ENCODE measurements at places on chromosomes 13 and 19. TPM values are rescaled to one million over a fixed set of nuclear protein-coding genes. Genes with fewer than 3 reads are reported as not detected.

The CGB3 gene
- total RNA-seq: not detected

GRCh38 chr13:81051873-81052272, 710.9 kb upstream of the SPRY2 start:
- no peaks in the 10 kb centered on the region for H3K36me3 ChIP-seq
- H3K27me3 ChIP-seq: no peaks in the 10 kb centered on the region
- no peak for DNase-seq
- no peaks in the 10 kb centered on the region for H3K4me1 ChIP-seq
- no peak overlapping the region for H3K27ac ChIP-seq

DNA sequence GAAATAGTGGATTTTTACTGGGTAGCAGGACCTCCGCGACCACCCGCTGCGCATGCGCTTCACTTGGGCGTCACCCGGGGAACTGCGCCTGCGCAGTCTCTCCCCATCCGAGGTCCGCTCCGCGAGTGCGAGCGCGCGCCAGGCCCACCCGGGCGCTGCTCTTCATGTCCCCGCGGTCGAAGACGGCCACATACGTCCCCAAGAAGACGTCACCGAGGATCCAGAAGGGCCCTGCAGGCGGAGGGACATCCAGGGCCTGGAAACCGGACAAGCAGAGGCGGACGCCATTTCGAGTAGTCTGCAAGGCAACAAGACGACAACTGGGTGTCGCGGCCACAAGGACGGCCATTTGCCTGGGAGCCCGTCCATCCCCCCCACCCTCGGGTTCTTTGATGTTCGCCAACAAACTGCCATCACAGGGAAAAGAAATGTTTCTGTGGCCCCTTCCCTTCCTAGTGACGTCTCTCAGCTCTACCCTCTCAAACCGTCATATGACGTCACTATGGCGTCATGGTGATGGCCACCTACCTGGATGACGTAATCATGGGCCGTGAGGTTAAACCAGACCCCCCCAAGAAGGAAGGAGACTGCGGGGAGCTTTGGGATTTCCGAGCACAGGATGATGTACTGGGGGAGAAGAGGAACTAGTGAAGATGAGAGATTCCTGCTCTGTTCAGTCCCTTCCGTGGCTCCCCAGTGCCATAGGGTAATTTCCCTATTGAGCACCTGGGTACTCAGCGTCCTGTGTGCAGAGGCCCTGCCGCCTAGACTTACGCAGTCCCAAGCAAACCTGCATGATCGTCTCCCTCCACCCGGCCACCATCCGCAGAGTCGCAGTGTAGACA, 6.7 kb downstream of the NAPSA start:
- DNase-seq: peak; percentile 97
- peaks cover 46% of the 10 kb centered on the region for H3K4me1 ChIP-seq
- H3K36me3 ChIP-seq: no peaks in the 10 kb centered on the region
- no peaks in the 10 kb centered on the region for H3K27me3 ChIP-seq
- peak overlapping the region; percentile 43 for H3K4me3 ChIP-seq

DNA sequence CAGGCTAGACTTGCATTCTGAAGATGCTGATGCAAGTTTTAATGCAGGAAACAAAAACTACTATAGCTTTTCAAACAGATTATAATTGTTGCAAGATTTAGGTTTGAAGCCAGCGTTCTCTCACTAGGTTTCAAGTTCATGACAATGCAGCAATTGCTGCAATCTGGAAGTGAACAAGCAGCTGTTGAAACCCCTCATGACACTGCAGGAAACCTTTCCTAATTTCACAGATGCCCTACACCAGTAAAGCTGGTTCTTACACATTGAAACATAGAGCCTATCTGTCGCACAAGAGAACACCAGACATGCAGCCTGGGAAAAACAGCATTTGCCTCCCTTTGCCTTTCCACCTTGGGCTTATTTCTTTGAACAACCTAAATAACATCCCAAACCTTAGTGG, 1737.2 kb upstream of the MIR17HG start:
- no peak overlapping the region for H3K27ac ChIP-seq
- no peaks in the 10 kb centered on the region for H3K27me3 ChIP-seq
- no peaks in the 10 kb centered on the region for H3K4me1 ChIP-seq

DNA sequence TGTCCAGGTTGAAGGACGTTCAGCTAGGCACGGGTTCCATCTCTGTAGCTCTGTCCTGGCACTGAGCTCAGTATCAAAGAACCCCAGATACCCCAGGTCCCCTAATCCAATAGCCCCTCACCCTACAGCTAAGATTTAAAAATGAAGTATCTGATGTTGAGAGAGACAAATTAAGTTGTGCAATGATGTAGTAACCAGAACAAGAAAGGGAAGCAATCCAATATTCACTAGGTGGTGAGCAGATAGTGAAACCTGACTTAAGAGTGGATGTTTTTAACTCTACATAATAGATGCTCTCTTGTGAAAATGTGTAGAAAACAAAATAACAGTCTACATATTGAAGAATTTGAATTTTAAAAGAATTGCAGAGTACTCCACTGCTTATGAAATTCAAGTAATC, 1.8 kb downstream of the ACOD1 start:
- no peak for DNase-seq
- no peaks in the 10 kb centered on the region for H3K36me3 ChIP-seq
- no peak overlapping the region for H3K27ac ChIP-seq
- H3K27me3 ChIP-seq: peaks cover 4% of the 10 kb centered on the region
- H3K4me3 ChIP-seq: no peak overlapping the region
- H3K4me1 ChIP-seq: no peaks in the 10 kb centered on the region

DNA sequence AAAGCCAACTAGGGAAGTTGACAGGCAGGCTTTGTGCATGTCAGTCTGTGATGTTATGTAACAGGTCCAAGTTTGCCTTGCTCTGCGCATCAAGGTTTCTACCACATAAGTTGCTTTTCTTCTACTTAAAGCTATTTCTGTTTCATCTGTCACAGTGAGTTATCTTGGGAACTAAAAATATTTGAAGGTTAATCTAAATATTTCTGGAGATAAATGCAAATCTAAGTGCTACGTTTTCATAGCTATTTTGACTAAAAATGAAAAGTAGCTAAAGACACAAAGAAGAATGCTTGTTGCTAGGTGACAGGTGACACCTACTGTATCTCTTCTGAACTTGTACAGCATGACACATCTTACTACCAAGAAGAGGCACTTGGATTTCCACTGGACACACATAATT, 135.6 kb downstream of the KLF12 start:
- no peaks in the 10 kb centered on the region for H3K36me3 ChIP-seq
- no peak overlapping the region for H3K4me3 ChIP-seq
- no peak overlapping the region for H3K27ac ChIP-seq
- H3K4me1 ChIP-seq: no peaks in the 10 kb centered on the region
- no peak for DNase-seq

DNA sequence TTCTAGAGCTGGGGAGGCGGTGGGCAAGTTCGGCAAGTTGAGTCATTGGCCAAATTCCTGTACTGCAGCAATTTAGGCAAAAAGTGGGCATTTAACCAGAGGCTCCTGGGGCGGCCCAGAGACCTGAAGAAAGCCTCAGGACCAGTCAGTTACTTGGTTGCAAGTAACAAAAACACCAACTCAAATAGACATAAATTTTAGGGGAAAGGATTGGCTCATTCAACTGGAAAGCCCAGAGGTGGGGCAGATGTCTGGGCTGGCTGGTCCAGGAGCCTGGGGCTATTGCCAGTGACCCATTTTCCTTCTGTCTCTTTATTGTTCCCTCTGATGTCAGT, 97.1 kb downstream of the SIPA1L3 start:
- H3K36me3 ChIP-seq: no peaks in the 10 kb centered on the region
- no peak overlapping the region for H3K4me3 ChIP-seq
- H3K27ac ChIP-seq: no peak overlapping the region
- no peaks in the 10 kb centered on the region for H3K4me1 ChIP-seq
- H3K27me3 ChIP-seq: no peaks in the 10 kb centered on the region

The CEBPA gene
- 0.49 TPM for total RNA-seq

The KIR2DL3 gene
- not detected for total RNA-seq

GRCh38 chr13:38914070-38914469, 76.6 kb downstream of the STOML3 start:
- H3K36me3 ChIP-seq: no peaks in the 10 kb centered on the region
- no peak overlapping the region for H3K4me3 ChIP-seq
- H3K4me1 ChIP-seq: no peaks in the 10 kb centered on the region
- H3K27ac ChIP-seq: no peak overlapping the region

The ZNF554 gene
- 1.3 TPM for total RNA-seq

The OLFM4 gene
- total RNA-seq: 0.13 TPM
